Posterior cingulate gyrus (tissue), 11 donors: ENCODE measurements at places on chromosomes 1 and 21.

GRCh38 chr1:12186679-12186985 lies 19.8 kb downstream of the TNFRSF1B start:
- DNase-seq = no peak

- no peak for DNase-seq
Observed at GRCh38 chr1:248277876-248278275, at the start of gene OR2T33. Gene OR2T33, minus strand, starts transcription at chr1:248277976. Its CDS starts 4,162 bp downstream, at chr1:248273814.

GRCh38 chr1:20884513-20884912 lies 97.4 kb upstream of the HP1BP3 start:
- no peak for DNase-seq

GRCh38 chr1:20199403-20199802 lies 13.1 kb upstream of the PLA2G2C start:
- DNase-seq = no peak
